ENCODE measurements at places on chromosomes 16 and 17.

- no peak for DNase-seq
Measured at GRCh38 chr17:41015454-41015853, 6.5 kb upstream of the KRTAP3-1 start.

DNA sequence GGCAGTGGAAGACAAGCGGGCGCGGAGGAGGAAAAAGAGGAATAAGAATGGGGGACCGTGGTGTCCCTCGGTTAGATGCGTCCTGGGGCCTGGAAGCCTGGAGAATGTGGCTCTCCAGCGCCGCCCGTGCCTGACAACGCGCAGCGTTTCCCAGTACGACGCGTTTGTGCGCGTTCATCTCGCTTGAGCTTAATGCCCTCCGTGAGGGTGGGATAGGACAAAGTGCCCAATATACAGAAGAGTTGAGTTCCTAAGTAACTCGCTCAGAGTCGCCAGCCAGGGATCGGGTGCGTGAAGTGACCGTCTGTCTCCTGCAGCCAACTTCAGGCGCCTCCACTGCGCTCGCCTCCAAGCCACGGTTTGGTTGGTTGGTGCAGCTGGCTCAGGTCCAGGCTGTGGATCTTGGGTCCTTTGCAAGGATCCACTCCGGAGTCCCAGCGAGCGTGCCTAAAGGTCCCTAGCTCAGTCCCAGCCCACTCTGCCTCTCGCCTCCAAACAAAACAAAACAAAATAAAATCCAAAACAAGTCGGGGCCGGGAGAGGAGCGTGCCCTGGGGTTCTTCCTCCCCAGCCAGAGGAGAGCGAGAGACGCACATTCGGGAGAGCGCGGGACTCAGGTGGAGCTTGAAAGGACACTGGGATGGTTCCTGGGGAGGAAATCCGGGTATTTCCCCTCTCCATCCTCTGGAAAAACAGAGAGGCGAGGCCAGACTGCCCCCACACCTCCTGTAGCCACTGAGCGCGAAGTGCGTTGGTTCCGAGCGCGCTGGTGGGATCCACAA lies 974 bp downstream of the GALR2 start:
- DNase-seq: no peak

GRCh38 chr16:46932802-46933201 lies 40.7 kb downstream of the DNAJA2 start:
- no peak for DNase-seq

GRCh38 chr17:49548506-49549310 lies 27.0 kb upstream of the NXPH3 start:
- no peak for DNase-seq

DNA sequence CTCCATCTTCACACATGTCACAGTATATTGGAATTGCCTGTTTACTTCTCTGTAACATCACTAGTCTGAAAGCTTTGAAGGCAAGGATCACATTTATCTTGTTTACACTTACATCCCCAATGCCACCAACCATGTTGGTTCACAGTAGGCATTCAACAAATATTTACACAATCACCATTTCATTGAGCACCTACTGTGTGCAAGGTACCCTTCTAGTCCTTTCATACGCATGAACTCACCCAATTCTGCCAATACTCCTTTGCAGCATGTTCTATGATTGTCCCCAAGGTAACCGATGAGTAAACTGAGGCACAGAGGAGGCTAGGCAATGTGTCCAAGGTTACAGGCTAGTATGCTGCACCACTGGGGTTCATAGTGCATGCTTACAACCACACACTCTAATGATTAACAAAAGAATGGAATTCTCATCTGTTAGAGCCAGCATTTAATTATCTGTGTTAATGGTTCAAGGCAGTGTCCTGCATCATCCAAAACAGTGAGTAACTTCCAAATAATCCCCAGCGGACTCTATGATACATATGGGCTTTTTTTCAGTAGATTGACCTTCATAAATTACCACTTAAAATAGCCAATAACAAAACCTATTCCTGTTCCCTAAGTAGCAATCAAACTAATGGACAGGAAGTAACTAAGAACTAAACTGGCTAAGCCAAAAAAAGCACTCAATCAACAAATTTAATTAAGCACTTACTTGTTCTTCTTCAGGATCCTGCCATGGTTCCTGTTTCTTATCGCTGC lies 364.5 kb upstream of the XYLT1 start:
- DNase-seq: peak; percentile 31

DNA sequence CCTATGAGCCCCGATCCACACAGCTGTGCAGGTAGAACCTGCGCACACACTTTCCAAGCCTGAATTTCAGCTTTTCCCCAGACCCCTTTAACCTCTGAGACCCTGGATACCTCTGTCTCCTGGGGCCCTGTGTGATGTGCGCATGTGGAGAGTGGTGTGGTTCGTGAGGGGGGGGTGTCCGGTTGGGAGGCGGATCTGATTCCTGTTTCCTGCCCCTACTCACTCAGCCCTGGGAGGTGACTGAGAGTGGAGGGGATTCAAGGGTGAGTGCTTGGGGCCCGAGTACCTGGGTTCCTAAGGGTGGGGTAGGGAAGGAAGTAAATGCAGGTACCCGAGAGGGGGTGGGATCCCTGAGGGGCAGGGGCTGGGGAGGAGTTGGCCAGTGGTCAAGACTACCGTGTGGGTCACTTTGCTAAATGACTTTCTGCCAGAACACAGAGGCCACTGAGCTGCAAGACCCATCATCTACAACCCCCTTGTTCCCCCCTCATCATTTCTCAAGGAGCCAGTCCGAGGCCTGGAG lies 621 bp downstream of the ARHGEF15 start:
- DNase-seq: no peak
